ENCODE measurements at places on chromosomes 6 and 20. TPM values are rescaled to one million over a fixed set of nuclear protein-coding genes. Genes with fewer than 3 reads are reported as not detected.

- H3K27me3 ChIP-seq = no peaks in the 10 kb centered on the region
- H3K36me3 ChIP-seq = no peaks in the 10 kb centered on the region
- no peak overlapping the region for H3K4me3 ChIP-seq
- no peak overlapping the region for H3K27ac ChIP-seq
- no peaks in the 10 kb centered on the region for H3K4me1 ChIP-seq
Observed at GRCh38 chr20:37505263-37506151, 15.5 kb upstream of the NNAT start.

DNA sequence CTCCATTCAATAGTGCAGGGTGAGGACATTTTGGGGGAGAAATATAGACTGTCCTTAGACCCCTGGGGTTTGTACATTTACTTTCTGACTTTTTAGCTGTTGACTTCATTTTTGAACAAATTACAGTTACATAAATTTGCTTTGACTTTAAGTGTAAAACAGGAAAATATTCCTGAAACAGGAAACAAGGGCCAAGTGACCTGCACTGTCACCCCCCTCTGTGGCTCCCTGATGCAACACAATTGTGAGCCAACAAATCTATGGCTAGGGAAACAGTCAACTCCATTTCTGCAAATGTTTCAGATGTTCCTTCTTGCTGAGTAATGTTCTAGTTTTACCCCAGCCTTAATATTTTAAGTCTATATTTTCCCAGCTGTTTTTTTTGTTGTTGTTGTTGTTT is 39.8 kb downstream of the HLA-A start:
- no peaks in the 10 kb centered on the region for H3K4me1 ChIP-seq
- no peaks in the 10 kb centered on the region for H3K36me3 ChIP-seq
- no peak overlapping the region for H3K4me3 ChIP-seq
- H3K27me3 ChIP-seq = no peaks in the 10 kb centered on the region

DNA sequence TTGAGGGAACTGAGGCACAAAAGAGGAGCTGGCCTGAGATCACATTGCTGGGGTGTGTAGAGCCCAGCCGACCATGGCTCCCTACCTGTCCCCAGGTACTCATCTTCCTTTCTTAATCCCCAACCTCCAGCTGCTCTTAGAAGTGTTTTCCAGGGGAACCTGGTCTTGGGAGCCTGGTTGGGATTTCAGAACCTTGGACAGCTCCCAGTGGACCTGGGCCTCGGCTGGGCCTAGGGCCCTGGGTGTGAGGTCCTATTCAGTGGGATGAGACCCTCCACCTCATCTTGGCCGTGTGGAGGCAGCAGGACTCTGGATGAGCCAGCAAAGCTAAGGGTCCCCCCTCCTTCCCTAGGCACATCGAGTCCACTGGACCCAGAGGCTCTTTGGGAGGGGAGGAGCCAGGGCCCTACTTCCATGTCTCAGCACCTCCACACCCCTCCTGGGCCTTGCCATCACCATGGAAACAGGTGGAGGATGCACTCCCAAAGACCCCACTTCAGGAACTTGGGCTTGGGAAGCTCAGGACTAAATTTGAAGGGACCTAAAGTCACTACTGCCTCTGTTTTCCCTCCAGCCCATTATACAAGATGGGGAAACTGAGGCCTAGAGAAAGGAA is 38.5 kb downstream of the DLGAP4 start:
- H3K4me3 ChIP-seq = no peak overlapping the region
- H3K4me1 ChIP-seq = no peaks in the 10 kb centered on the region
- DNase-seq = no peak
- H3K36me3 ChIP-seq = no peaks in the 10 kb centered on the region
- H3K27me3 ChIP-seq = no peaks in the 10 kb centered on the region
- H3K27ac ChIP-seq = no peak overlapping the region

- no peaks in the 10 kb centered on the region for H3K4me1 ChIP-seq
- no peak for DNase-seq
- no peak overlapping the region for H3K27ac ChIP-seq
- H3K27me3 ChIP-seq = no peaks in the 10 kb centered on the region
- no peaks in the 10 kb centered on the region for H3K36me3 ChIP-seq
Observed at GRCh38 chr6:24571361-24571760, 74.6 kb downstream of the KIAA0319 start.

- peak overlapping the region; percentile 97 for H3K27ac ChIP-seq
- no peaks in the 10 kb centered on the region for H3K36me3 ChIP-seq
- no peak for DNase-seq
- peaks cover 29% of the 10 kb centered on the region for H3K4me1 ChIP-seq
- H3K4me3 ChIP-seq = peak overlapping the region; percentile 96
- no peaks in the 10 kb centered on the region for H3K27me3 ChIP-seq
Observed at GRCh38 chr6:147205690-147206600, 1.7 kb downstream of the STXBP5 start.

GRCh38 chr20:49677777-49678758 is 35.6 kb downstream of the B4GALT5 start:
- DNase-seq = no peak
- peaks cover 61% of the 10 kb centered on the region for H3K4me1 ChIP-seq

GRCh38 chr6:98308564-98308963 is 525.8 kb upstream of the POU3F2 start:
- DNase-seq = no peak
- no peaks in the 10 kb centered on the region for H3K27me3 ChIP-seq
- H3K27ac ChIP-seq = no peak overlapping the region
- H3K4me3 ChIP-seq = no peak overlapping the region
- no peaks in the 10 kb centered on the region for H3K4me1 ChIP-seq

DNA sequence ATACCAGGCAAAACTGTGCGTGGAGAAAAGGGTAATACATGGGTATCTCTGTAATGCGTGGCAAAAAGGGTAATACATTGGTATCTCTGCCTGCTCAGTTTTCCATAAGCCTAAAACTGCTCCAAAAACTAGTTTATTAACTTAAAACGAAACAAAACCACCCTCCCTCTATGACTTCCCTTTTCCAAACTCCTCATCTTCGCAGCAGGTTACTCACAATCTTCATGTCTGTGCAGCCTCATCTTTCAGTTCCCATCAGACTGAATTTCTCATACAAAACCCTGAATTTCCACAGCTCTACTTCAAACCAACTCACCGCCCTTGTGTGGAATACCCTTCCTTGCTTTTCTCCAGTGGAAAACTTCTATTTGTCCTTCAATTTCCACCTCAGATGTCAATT is 199.4 kb downstream of the PHACTR1 start:
- no peaks in the 10 kb centered on the region for H3K27me3 ChIP-seq
- DNase-seq = no peak
- H3K27ac ChIP-seq = no peak overlapping the region
- H3K36me3 ChIP-seq = no peaks in the 10 kb centered on the region
- H3K4me1 ChIP-seq = no peaks in the 10 kb centered on the region

- no peaks in the 10 kb centered on the region for H3K36me3 ChIP-seq
- H3K4me1 ChIP-seq = peaks cover 12% of the 10 kb centered on the region
- H3K27me3 ChIP-seq = no peaks in the 10 kb centered on the region
- H3K27ac ChIP-seq = peak overlapping the region; percentile 73
- peak overlapping the region; percentile 84 for H3K4me3 ChIP-seq
Observed at GRCh38 chr6:41428336-41428995, 93.1 kb downstream of the NCR2 start.

GRCh38 chr20:62282877-62283503 is 19.8 kb upstream of the ADRM1 start:
- no peak overlapping the region for H3K27ac ChIP-seq
- no peak for DNase-seq
- H3K4me1 ChIP-seq = no peaks in the 10 kb centered on the region
- no peak overlapping the region for H3K4me3 ChIP-seq

- H3K4me1 ChIP-seq = peaks cover 33% of the 10 kb centered on the region
- H3K27ac ChIP-seq = peak overlapping the region; percentile 93
Observed at GRCh38 chr6:41707565-41708200, 27.7 kb downstream of the TFEB start.

DNA sequence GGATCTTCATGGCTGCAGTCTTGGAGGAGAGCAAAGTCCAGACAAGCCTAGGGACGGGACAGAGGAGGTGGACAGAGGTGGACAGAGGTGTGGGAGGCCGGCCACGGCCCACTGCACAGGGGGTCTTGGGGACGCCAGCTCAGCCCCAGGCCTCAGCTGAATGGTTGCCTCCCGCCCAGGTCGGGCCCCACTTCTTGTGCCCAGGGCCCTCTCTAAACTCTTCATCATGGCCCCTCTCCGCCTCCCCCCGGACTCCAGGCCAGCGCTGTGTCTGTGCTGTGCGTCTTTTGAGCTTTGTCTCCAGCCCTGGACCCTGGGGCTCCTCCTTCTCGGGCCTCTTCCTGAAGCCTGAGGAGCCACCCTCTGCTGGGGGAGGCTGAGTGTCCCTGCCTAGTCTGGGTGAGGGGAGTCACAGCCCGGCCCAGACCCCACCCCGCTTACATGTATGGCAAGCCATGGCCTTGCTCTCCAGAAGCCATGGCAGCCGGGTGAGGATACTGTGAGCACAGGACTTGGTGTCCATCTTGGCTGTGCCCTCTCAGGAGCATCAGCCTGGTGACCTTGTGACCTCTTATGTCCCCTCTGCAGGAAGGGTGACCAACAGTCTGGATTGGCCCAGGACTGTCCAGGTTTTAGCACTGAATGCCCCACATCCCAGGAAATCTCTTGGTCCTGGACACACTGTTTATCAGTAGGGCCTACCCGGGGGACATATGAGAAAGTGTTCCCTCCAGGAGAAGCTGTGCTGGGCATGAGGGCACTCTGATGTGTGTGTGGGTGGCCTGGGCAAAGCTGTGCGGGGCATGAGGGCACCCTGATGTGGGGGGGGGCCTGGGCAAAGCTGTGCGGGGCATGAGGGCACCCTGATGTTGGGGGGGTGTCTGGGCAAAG is 9.4 kb upstream of the NPBWR2 start:
- H3K4me3 ChIP-seq = no peak overlapping the region
- no peaks in the 10 kb centered on the region for H3K36me3 ChIP-seq
- peaks cover 5% of the 10 kb centered on the region for H3K27me3 ChIP-seq

- no peaks in the 10 kb centered on the region for H3K36me3 ChIP-seq
- no peak overlapping the region for H3K27ac ChIP-seq
- DNase-seq = no peak
- peaks cover 14% of the 10 kb centered on the region for H3K4me1 ChIP-seq
- H3K27me3 ChIP-seq = no peaks in the 10 kb centered on the region
Observed at GRCh38 chr20:53678990-53679596, 85.5 kb upstream of the ZNF217 start.

GRCh38 chr6:43310134-43310533 is 1.5 kb upstream of the CRIP3 start:
- no peak overlapping the region for H3K27ac ChIP-seq
- DNase-seq = no peak
- H3K4me3 ChIP-seq = no peak overlapping the region

DNA sequence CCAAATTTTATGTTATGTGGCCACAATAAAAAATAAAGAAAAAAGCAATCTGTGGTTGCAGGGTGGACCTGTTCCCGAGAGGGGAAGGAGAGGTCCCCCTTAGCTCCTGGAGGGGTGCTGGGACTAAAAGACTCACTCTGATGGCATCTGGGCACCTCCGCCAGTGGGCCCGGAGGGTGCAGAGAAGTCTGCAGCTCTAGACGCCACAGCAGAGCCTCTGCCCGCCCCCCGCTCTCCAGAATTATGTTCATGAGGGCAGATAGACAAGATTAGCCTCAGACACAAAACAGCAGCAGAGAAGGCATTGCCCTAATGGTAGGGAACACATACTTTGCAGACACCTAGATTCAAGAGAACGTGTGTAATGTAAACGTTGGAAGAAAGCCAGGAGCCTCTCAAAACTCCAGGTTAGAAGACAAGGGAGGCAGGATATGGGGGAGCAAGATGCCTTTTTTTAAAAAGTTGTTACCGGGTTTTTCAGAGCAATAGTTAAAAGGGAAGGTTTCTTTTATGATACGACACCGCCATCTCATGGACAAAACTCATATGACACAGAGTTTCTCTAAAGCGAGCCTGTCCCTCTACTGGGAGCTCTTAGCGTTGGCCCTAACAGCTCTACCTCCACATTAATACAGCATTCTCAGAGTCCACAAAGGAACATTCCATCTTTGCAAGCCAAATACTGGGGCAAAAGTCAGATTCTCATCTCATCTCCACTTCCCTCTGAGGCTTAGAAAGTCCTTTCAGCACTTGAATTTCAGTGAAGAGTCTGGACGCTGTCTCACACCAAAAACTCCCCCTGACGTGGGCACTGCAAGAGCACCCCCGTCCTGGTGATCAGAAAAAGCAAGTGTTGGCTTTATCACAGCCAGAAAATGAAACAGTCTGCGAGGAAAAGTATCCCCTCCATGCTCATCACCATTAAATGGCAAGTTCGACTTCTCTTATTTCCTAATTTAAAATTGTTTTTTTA is 47.2 kb downstream of the FOXF2 start:
- H3K27ac ChIP-seq = no peak overlapping the region
- H3K36me3 ChIP-seq = no peaks in the 10 kb centered on the region
- H3K4me1 ChIP-seq = no peaks in the 10 kb centered on the region
- H3K27me3 ChIP-seq = no peaks in the 10 kb centered on the region

- no peaks in the 10 kb centered on the region for H3K4me1 ChIP-seq
- H3K4me3 ChIP-seq = no peak overlapping the region
- DNase-seq = no peak
- no peaks in the 10 kb centered on the region for H3K36me3 ChIP-seq
Observed at GRCh38 chr20:58748618-58749017, 56.0 kb downstream of the NPEPL1 start.

DNA sequence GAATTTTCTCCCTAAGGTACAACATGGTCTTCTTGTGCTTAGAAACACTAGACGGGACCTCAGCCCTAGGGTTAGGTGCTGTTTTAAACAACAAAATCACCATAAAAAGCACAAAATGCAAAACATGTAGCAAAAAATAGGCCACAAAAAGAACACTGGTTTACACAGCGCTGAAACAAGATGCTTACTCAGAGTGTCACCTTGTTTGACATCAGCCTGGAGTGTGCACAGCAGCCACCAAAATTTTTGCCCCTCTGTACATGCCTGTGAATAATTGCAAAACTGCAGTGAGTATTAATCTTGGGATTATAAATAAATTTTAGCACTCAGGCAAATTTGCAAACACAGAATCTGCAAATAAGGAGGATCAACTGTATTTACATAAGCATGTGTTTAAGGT is 110.1 kb downstream of the PLG start:
- H3K4me3 ChIP-seq = no peak overlapping the region
- H3K27ac ChIP-seq = no peak overlapping the region
- no peaks in the 10 kb centered on the region for H3K27me3 ChIP-seq
- no peaks in the 10 kb centered on the region for H3K36me3 ChIP-seq
- DNase-seq = no peak

Gene ANKRD66
- not detected for total RNA-seq

Gene TMEM170B
- total RNA-seq = 4.6 TPM

Gene POM121L2
- not detected for total RNA-seq

Gene HRH3
- not detected for total RNA-seq

Gene GHRH
- total RNA-seq = not detected

Gene TPBG
- total RNA-seq = 53.8 TPM

Gene NOX3
- total RNA-seq = not detected

Gene OPRM1
- total RNA-seq = not detected

Gene IPCEF1
- 2.8 TPM for total RNA-seq

Data from thoracic aorta (tissue), 2 donors.